ENCODE measurements at places on chromosomes 7 and 10. TPM values are rescaled to one million over a fixed set of nuclear protein-coding genes. Genes with fewer than 3 reads are reported as not detected.

The DMBT1 gene
- 0.12 TPM for total RNA-seq

The MYOZ1 gene
- total RNA-seq: 13.1 TPM

The SYT15 gene
- total RNA-seq: 8.8 TPM

- DNase-seq: no peak
Measured at GRCh38 chr7:90720984-90721760, 125.1 kb downstream of the CDK14 start.

- DNase-seq: peak; percentile 67
Measured at GRCh38 chr7:115789901-115790300, 240.7 kb downstream of the TFEC start.

DNA sequence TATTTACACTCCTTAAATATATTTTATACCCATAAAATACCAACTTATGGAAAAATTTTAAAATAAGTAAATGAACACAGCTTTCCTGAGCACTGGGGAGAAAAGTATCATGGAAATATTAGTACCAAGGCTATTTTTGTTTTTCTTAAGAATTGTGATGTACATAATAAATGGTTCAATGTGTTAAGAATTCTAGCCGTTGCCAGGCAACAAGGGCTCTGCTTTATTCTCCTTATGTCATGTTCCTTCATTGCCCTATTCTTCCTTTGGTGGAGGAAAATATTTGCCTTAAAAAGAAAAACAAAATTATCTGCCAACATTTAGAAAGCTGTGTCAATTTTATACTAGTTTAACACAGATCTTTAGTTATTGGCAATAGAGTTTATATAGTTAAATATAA, 2.6 kb upstream of the ZPBP start:
- no peak for DNase-seq

DNA sequence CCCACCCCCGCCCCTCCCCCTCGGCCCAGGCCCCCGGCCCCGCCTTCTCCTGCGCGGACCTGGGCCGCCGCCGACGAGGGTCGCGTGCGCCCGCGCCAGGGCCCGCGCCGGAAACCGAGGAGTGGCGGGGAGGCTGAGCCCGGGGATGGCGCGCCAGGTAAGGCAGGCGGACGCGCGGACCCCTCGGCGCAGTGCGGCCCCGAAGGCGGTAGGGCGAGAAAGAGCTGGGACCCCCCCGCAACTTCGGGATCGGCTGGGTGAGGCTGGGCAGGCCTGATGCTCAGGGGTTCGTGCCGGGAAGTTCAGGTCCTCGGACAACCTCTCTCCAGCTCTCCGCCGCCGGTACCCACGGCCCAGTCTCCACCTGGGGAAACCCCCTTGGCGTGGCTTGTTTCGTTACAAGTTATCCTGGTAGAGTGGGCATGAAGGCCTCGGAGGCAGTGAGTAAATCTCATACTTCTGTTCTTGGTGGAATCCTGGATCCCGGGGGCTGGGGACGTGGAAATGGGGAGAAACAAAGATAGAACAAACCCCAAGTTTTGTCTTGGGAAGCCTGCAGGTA, 58.4 kb downstream of the ZNF467 start:
- DNase-seq: no peak

DNA sequence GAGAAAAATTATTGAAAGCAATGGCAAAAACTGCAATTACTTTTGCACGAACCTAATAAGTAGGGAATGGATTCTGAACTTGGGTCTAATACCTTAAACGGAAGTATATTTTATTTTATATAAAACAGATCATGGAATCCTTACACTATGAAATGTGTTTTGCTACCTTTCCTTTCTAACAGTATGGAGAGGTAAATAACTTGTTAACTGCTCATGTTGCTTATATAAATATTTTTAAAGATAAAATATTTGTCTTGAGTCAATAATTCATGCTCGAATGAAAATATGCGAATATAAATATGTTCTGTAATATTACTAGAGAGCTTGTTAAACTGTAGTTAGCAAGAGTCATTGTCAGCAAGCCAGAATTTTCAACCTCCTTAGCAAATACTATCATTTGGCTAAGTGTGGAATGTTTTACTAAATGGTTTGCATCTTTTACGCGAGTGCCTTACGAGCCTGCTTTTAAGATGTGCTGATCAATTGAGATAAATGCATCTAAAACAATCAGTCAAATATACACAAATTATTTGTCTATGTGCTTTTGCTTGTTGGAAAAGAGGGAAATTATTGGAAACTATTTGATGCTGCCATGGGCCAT, 5.9 kb downstream of the GNAT3 start:
- DNase-seq: no peak
